Omental fat pad (tissue), 4 donors: ENCODE measurements at places on chromosomes 4 and X. TPM values are rescaled to one million over a fixed set of nuclear protein-coding genes. Genes with fewer than 3 reads are reported as not detected.

Gene STOX2
- total RNA-seq: 6.5 TPM

DNA sequence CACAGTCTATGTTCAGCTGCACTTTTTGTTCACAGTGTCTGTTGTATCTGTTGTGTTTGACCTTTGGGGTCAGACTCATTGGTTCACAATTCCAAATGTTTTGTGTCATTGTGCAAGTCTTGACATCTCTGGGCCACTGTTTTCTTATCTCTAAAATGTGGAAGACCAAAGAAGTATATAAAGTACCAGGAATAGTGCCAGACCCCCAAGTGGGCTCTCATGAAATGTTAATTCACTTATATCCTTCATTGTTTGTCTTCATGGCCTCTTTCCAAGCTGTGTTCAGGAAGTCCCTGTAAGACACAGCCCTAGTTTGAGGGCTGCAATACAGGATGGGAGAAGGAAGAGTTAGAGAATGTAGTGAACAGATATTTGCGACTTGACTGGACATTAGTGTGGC, 468.3 kb upstream of the BOD1L1 start:
- DNase-seq: no peak

Gene GRID2
- not detected for total RNA-seq

DNA sequence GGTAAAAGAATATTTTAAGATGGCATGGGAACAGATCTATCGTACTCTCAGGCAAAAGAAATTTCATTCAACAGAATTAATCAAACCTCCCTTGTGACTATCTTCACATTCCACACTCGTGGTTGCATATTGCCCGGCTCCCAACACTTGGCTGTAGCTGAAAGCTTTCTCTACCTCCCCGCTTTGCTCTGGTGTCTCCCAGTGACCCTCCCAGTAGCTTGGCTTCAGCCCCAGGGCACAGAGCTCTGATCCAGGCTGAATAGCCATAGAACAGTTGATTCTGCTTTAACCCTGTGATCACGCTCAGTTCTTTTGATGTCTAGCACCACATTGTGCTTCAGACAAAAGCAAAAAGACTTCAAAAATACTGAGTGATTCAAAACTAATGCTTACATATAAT, 24.6 kb downstream of the SLC7A11 start:
- no peak for DNase-seq

DNA sequence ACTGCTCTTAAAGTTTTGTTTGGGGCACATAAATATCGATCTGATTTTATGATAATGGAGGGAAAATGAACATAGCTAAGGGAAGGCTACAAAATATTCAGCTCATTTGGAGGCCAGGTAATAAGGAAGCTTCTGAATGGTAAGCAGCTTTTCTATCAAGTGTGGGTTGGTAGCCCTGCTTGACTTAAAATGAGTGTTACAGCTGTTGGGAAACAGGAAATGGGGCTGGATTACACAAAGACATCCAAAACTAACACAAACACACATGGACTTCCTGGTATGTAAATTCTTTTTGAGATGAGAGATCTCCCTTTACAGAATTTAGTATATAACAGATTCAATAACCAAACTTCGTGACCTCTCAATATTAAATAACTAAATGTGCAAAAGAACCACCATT, 58.0 kb downstream of the FGF16 start:
- no peak for DNase-seq

Gene KLHL13
- 1.2 TPM for total RNA-seq

GRCh38 chr4:38111717-38112116, 151.5 kb downstream of the PTTG2 start:
- no peak for DNase-seq

Gene CENPE
- 2.2 TPM for total RNA-seq

Gene PPM1K
- total RNA-seq: 13.0 TPM

GRCh38 chr4:26094076-26094475, 180.1 kb downstream of the SMIM20 start:
- no peak for DNase-seq
